ENCODE measurements at places on chromosomes 6 and 20.

DNA sequence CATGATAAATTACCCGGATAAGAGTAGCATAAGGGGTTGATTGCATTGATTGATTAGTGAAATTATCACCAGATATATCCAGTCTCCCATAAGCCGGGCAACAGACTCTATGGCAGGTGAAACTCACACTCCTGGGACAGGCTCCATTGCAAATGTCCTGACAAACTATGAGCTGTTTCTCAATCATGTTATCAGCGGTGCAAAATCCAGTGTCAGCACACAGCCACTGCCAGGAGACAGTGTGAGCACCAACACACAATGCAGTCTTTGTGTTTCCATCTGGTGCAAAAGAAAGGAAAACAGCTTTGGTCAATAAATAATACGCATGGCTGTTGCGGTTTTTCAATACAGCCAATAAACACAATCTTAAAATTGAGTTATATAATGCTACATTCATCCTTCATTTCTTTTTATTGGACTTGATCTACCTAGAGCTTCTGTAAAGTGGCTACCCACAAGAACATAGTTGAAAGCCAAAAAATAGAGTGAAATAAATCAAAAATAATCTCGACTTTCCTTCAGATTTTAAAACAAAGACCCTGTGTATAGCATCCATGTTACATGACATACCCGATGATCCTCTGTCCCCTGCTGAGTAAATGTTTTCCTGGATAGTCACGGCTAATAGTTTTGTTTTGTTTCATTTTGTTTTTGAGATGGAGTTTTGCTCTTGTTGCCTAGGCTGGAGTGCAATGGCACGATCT, 64.3 kb upstream of the AFDN start:
- peak; percentile 65 for DNase-seq

- no peak for DNase-seq
These were observed 153.0 kb downstream of the UTRN start for GRCh38 chr6:144438103-144438502.

DNA sequence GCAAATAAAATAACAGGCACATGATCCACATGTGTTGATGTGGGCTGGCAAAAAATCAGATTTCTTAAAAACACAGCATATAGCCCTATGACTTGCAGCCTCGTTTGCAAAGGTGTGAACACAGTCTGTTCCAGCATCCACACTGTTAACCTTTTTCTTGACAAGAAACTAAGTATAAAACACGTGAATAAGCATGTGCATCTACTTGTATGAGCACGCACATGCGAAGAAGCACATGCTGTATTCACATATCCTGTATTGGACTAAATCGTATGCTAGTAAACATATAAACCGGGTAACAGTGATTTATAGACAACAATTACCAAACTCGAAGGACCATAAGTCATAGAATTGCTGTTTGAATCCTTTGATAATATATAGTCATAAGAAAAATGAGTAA, 218.7 kb downstream of the HDGFL1 start:
- DNase-seq, result no peak

- no peak for DNase-seq
These were observed 105.3 kb upstream of the KCNG1 start for GRCh38 chr20:51128198-51128597.

GRCh38 chr20:15703171-15703911, 869.9 kb downstream of the KIF16B start:
- no peak for DNase-seq

Data from putamen (tissue), 1 donor.